ENCODE measurements at places on chromosomes 7 and 10.

DNA sequence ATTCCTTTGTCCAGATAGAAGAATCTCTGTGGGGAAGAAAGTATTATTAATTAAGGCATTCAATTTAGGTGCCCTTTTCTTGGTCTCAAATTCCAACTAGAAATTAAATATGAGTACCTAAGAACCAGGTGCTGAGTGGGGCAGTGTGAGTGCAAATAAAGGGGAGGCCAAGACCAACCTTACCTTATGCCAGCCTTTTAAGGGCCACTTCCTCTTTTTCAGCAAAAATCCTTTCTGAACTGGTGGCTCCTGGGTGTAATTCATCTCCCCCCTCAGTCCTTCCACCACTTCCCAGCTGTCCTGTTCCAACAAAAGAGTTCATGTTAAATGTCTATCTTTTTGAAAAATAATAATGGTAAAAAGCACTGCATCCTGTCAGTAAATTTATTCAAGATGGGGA lies 108.2 kb downstream of the OSBPL3 start:
- no peak for DNase-seq

GRCh38 chr10:78742730-78743615 lies 325.8 kb upstream of the ZMIZ1 start:
- no peak for DNase-seq

- DNase-seq = no peak
These were observed 206.0 kb downstream of the CCDC3 start for GRCh38 chr10:12795315-12796110.

DNA sequence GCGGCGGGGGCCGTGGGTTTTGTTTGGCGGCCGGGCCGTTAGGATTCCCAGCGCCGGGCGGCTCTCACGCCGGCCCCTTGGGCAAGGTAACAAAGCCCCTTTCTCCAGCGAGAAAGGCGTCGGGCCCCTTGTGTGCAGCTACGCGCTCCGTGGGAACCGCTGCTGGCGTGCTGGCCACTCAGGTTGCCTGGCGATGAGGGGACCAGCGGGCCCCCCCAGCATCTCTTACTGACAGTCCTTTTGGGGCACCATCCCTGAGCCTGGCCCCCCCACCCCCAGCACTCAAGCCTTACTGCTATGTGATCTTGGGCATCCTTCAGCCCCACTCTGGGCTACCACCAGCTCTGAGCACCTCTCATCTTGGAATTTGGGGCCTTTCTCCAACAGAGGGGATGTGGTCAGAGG lies 1.8 kb downstream of the LFNG start:
- DNase-seq = no peak

DNA sequence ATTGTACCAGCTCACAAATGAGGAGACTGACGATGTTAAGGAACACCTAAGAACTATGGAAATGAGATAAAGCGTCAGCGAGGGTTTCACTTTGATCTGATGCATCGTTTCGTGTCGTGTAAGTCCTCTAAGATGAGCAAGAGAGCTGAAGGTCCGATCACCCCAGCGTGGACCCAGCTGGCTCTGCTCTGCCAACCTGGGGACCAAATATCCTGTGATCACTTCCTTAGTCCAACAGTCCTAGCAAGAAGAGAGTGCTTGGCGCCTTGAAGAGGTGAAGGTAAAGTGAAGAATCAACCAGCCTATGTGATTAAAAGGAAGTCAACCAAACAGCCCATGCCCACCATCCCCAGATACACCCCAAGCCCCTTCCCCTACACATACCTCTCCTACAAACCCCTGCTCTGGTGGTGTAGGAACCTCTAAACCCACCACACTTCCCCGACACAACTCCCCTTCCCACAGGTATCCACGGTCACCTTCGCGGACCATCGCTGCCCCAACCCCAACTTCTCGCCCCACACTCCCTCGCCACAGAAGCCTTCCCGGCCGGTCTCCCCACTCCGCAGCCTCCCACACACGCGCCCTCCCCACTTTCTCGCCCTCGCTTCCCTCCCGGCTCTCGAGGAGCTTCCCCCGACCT lies 722 bp downstream of the UPF2 start:
- DNase-seq = no peak

GRCh38 chr7:123666492-123666891 lies 10.8 kb downstream of the LMOD2 start:
- DNase-seq = no peak

- no peak for DNase-seq
These were observed 5.8 kb upstream of the ZNF736 start for GRCh38 chr7:64308016-64308270.

- DNase-seq = no peak
These were observed 59.6 kb downstream of the PRKAG2 start for GRCh38 chr7:151817315-151817690.

DNA sequence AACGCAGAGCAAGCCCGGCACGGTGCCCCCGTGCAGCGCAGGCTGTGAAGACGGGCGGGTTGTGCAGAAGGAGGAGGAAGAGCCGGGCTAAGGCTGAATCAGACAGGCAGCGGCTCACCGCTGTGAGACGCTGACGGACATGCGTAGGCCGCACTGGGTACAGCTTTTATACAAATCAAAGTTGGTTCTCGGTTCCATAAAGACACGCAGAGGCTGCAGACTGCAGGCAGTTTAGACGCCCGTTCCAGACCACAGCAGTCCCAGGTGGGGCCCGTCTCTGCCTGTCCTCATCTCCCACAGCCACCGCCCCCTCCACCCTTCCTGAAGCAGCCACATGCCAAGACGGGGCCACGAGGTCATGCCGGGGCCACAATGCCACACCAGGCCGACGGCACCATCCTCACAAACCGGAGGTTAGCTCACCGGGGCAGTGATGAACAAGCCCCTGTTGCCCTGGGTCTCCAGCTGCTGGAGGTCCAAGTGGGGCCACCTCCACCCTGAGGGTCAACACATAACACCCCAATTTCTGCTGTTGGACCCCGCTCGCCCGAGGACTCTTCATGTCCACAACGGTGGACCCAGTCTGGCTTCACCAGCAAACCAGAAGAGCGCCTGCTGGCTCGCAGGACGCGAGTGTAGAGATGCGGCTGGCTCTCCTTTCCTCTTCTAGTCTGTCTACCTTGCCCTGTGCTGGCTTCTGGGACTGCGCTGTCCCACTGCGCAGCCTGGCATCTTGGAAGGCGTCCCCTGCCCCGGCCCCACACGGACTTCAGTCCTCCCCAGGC lies 227.2 kb downstream of the ELFN1 start:
- peak; percentile 22 for DNase-seq

DNA sequence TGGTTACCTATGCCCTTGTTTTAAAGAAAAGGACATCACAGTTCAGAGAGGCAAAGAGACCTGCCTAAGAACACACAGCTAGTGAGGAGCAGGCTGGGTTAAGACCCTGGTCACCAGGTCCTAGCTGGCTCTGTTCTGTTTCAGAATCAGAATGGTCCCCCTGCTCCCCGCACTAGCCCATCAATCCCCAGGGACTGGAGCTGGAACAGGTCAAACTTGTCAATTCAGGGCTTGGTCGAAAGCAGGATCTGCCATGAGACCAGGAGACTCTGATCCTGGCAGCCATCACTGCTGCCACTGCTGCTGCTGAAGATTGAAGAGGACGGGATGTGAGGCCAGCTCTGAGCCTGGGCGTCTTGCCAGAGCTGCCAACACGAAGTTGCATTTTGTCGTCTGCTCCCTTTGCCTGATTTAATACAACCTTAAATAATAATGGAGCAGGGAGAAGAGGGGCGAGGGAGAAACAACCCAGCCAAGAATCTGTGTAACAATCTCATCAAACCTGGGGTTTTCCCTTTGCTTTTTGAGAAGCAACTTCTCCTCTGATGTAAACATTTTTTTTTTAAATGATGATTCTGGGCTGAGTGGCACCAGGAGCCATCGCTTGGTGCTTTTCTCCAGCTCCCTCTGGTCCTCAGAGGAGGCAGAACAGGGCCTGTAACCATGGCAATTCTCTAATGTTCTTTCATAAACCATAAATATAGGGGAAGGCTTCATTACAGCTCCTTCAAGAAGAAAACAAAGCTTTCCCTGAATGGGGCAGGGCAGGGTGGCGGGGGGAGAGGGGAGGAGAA lies 119.0 kb upstream of the SORCS3 start:
- DNase-seq = peak; percentile 25

- no peak for DNase-seq
These were observed 14.1 kb upstream of the MSRB2 start for GRCh38 chr10:23081221-23081750.

- no peak for DNase-seq
These were observed 104.7 kb upstream of the KLF14 start for GRCh38 chr7:130838738-130839137.

DNA sequence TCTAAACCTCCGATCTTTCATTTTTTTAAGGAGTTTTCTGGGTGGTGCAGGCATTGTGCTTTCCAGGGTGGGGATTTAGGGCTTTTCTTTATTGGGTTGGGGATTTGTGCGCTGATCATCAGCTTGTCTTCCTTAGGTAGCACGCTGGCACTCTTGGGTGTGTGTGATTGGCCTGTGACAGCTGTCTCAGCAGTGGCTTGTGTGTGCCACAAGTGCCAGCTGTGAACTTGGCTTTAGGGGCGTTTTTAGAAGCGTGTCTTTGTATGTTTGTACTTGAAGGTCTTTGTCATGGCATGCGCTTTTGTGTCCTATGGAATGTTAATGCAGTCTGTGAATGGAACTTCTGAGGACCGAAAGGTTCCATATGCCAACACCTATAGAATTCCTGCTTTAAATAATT lies 788 bp downstream of the AKAP9 start:
- DNase-seq = peak; percentile 77

- DNase-seq = no peak
These were observed 584 bp upstream of the GARS1 start for GRCh38 chr7:30594048-30594539.

GRCh38 chr10:35911954-35912353 lies 269.9 kb upstream of the FZD8 start:
- no peak for DNase-seq

- DNase-seq = no peak
These were observed 17.5 kb upstream of the MTPN start for GRCh38 chr7:135994466-135995205.

- peak; percentile 75 for DNase-seq
These were observed 106.2 kb upstream of the CELF2 start for GRCh38 chr10:10911471-10911921.
